Neural crest cell (in vitro differentiated cells): ENCODE measurements at places on chromosomes 16 and 17. TPM values are rescaled to one million over a fixed set of nuclear protein-coding genes. Genes with fewer than 3 reads are reported as not detected.

DNA sequence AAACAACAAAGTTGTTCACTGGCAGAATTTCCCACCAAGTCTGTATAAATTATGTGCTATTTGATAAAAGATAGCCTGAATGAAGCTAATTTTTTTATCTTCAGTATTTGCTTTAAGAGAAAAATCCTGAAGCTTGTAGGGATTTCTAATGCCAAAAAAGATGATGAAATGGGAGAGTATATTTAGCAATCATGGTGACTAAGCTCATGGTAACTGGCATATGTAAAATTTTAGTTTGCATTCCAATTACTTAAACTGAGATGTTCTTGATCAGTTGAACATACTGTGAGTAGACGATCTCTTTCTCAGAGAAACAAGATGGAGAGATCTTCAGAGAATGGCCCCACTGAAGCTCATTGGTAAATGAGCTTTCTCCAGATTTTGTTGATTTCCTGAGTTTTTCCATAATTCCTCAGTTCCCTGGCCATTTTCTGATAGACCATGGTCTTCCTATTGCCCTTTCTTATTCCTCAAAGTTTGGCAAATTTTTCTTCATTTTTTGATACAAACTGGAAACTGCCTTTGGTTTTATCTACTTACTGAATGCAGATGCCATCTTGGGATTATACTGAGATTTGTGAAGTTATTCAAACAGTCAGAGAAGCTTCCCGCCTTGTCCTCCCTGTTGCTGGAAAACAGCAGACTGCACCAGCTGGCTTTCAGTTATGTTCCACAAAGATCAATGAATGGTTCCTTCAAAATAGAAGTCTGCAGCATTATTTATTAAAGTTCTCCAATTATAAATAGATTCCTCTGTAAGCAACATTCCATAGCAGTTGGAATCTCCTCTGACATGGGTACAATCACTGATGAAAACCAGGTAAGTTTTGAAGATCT lies 68.3 kb upstream of the ALOX12 start:
- DNase-seq = no peak

GRCh38 chr17:48457080-48457836 lies 27.2 kb upstream of the SKAP1 start:
- peak; percentile 66 for DNase-seq

GRCh38 chr16:73124097-73124652 lies 76.2 kb upstream of the ZFHX3 start:
- DNase-seq = no peak

GRCh38 chr16:31077592-31078396 lies 3.6 kb downstream of the ZNF646 start:
- no peak for DNase-seq

- DNase-seq = no peak
Observed at GRCh38 chr17:21174713-21175112, 39.2 kb downstream of the TMEM11 start.

- no peak for DNase-seq
Observed at GRCh38 chr16:77213542-77214106, 14.4 kb downstream of the SYCE1L start.

Gene SLC35G6
- total RNA-seq = not detected in 2 replicates

Gene KRTAP1-1
- total RNA-seq = not detected in 2 replicates

Gene KPNA2
- total RNA-seq = 376 and 397 TPM in 2 replicates

Gene CCL1
- total RNA-seq = not detected in 2 replicates

Gene NPW
- total RNA-seq = 0.82 and 1.3 TPM in 2 replicates
